Left lobe of liver (tissue), 2 donors: ENCODE measurements at places on chromosomes 4 and X.

DNA sequence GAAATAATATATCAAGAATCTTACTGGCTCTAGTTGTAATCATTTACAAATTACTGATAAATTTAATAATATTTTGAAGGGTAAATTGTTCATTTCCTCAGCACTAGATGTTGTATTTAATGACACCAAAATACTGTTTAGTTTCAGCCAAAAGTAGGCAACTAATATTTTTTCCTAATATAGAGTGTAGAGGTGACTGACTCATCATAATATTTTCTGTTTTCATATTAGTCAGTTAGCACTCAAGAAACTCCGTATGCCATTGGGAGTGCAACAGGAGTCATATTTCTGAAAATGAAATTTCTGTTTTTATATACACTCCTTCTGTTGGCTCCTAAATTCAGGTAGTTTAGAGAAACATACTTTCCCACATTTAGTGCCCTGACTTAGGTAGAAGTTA is 36.6 kb upstream of the PTPN13 start:
- no peak for DNase-seq

GRCh38 chrX:66008328-66008970 is 31.4 kb downstream of the VSIG4 start:
- DNase-seq, result no peak

- DNase-seq, result no peak
Measured at GRCh38 chr4:121307445-121308327, 73.1 kb downstream of the QRFPR start.

- no peak for DNase-seq
Measured at GRCh38 chr4:22014222-22014741, 65.7 kb upstream of the KCNIP4 start.

GRCh38 chr4:173536808-173537429 is 6.9 kb upstream of the HAND2 start:
- no peak for DNase-seq

GRCh38 chr4:77021614-77022089 is 54.1 kb downstream of the CCNI start:
- peak; percentile 49 for DNase-seq

DNA sequence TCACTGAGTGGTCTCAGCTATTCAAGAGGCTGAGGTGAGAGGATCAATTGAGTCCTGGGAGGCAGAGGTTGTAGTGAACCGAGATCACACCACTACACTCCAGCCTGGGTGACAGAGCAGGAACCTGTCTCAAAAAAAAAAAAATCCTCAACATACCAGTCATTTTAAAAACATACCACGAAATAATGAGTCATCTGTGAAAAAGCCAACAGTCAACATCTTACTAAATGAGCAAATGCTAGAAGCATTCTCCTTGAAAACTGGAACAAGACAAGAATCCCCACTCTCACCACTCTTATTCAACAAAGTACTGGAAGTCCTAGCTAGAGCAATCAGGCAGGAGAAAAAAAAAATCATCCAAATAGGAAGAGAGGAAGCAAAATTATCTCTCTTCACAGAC is 104.0 kb upstream of the ARHGEF9 start:
- DNase-seq, result no peak

DNA sequence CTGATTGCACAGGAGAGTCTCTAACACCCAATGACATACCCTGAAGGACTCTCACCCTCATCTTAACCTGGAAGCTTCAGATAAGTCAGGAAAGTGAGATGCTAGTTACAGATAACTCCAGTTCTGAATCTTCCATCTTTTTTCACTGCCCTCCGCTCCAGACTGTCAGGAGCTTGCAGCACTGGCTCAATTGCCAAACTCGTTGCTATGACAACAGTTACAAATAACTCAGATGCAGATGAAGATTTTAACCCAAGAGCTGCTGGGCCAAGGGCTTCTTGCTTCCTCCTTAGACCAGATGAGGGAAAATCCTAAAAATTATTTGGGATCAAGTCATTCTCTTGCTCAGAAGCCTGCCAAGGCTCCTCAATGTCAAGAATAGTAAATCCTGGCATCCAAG is 109.1 kb upstream of the HUWE1 start:
- no peak for DNase-seq

- DNase-seq, result peak; percentile 26
Measured at GRCh38 chr4:8910822-8911315, 39.2 kb upstream of the HMX1 start.

DNA sequence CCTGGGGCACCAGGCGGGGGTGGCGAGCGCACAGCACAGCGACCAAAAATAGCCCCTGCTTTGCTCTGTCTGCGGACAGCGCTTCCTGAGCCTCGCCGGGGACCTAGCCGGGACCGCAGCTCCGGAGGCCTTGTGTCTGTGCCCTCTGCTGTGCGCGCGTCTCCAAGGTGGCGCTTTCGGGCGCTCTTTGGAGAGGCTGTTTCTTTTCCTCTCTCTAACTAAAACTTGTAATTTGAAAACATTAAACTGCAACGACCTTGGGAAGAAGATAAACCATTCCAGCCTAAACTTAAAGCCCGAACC is 3.4 kb downstream of the ARX start:
- DNase-seq, result no peak

DNA sequence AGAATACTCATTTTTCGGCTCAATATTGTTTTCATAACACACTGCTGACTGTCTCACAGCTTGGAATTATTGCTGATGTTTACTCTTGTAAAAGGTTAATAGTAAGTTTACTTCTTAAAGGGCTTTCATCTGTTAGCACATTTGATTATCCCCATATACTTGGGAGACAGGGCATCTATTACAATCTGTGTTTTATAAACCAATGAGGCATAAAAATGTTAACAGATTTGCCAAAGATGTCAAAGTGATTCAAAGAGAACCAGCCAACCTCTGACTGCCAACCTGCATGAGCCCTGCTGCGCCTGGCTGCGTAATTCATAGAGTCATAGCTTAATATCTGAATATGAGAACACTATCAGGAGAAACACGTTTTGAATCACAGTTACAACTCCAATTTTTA is 665.6 kb downstream of the TRIML1 start:
- no peak for DNase-seq

- no peak for DNase-seq
Measured at GRCh38 chr4:175273995-175274753, 356.0 kb downstream of the ADAM29 start.

GRCh38 chr4:148692242-148692641 is 250.0 kb upstream of the NR3C2 start:
- peak; percentile 74 for DNase-seq

GRCh38 chrX:123590842-123591486 is 141.9 kb downstream of the THOC2 start:
- no peak for DNase-seq

DNA sequence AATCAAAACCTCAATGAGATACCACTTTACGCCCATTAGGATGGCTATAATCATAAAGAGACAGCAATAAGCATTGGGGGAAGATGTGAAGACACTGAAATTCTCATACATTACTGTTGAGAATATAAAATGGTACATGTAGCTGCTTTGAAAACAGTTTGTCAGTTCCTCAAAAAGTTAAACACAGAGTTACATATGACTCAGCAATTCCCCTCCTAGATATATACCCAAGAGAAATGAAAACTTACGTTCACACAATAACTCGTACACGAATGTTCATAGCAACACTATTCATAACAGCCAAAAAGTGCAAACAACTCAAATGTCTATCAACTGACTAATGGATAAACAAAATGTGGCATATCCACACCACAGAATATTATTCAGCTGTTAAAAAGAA is 36.6 kb downstream of the PHF8 start:
- no peak for DNase-seq

DNA sequence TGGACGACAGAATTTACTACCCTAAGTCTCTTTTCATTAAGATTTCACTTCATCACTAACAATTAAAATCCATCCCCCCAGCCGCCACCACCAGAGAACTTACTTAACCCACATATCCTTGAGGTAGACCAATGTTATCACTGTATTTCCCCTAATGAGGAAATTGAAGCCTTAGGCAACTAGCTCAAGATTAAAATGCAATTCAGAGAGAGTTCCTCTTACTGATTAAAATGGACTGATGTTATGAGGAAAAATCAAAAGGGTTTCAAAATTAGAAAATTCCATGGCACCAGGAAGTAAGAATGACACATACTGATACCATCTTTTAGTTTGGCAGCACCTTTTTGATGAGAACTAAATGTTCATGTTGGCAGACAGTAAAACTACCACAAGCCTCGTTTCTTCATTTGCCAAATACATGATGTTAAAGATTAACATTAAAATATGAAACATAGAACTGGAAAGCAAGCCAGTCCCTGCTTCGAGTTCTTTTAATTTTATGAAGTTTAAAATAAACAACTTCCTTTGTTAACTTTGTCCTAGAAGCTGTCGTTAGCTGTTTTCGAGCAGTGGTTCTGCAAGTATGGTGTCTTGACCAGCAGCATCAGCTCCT is 69.3 kb upstream of the CCDC160 start:
- DNase-seq, result no peak

DNA sequence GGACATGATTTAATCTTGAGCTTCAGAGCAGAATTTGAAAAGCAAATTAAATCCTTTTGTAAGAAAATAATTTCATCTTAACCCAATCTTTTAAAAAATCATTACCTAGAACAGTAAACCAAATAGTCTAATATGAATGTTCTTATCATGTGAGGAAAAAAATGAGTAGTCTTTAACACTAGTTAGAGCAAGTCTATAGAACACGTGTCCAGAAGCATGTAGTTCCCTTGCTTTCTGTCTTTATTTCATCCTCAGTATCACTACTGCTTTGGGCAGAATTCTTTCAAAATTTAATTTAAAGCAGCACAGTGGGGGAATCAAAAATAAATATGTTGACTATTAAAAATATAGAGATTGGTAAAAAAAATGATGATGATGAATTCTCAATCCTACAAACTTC is 2.1 kb downstream of the RBM47 start:
- no peak for DNase-seq

DNA sequence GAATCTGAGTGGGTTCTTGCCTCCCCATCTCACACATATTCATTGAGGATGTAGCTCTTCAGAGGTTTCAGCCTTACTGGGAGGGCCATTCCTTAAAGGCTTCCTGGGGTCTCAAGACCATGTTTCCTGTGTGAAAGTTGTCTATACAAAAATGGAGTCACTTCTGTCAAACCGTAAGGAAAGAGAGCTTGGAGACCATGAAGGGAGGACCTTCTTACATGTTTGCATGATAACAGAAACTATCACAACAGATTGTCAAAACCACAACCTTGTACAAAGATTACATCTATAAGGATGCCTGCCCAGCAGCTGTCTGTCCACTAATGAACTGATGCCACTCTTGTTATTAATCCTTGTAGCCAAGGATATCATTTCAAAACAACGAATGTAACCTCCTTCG is 139.3 kb downstream of the PDE5A start:
- no peak for DNase-seq

- no peak for DNase-seq
Measured at GRCh38 chrX:3674881-3675280, 38.6 kb downstream of the PRKX start.

DNA sequence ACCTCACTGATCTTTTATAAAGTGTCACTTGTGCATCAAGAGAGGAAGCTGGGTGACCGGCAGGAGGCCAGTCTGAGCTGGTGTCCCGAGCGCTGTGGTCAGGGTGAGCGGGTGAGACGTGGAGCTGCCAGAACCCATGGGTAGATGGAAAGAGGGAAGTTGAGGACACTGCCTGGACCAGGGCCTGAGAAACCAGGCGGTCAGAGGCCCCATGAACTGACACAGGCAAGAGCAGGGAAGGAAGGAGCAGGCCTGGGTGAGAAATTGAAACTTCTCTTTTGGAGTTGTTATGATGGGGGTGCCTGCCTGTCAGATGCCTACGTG is 192.6 kb downstream of the AFAP1 start:
- DNase-seq, result no peak

DNA sequence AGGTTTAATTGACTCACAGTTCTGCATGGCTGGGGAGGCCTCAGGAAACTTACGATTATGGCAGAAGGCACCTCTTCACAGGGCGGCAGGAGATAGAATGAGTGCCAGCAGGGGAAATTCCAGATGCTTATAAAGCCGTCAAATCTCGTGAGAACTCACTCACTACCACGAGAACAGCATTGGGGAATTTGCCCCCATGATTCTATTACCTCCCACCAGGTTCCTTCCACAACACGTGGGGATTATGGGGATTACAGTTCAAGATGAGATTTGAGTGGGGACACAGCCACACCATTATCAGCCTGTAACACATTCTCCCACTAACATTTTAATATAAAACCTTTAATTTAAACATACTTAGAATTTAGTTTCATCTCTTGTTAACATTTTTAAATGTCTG is 144.7 kb upstream of the SMIM10 start:
- no peak for DNase-seq

DNA sequence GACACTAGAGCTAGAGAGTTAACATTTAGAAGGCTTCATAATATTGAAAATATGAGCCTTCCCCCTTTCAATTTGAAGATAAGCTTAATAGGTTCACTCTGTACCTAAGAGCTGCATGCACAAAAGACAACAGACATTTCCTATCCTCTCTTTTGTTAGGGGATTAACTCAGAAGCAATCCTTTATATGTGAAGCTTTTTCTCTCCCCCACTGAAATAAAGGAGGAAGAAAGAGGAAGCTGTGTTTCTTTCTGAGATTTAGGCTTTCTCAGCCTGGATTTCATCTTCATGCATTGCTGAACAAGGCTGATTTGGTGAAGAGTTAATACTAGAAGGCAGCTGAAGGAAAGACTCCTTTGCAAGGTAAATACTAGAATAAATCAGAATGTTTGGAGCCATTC is 21.0 kb upstream of the CABS1 start:
- no peak for DNase-seq

- DNase-seq, result no peak
Measured at GRCh38 chr4:30943356-30943755, 223.2 kb downstream of the PCDH7 start.

GRCh38 chr4:99824070-99824599 is 7.5 kb downstream of the DAPP1 start:
- DNase-seq, result no peak

DNA sequence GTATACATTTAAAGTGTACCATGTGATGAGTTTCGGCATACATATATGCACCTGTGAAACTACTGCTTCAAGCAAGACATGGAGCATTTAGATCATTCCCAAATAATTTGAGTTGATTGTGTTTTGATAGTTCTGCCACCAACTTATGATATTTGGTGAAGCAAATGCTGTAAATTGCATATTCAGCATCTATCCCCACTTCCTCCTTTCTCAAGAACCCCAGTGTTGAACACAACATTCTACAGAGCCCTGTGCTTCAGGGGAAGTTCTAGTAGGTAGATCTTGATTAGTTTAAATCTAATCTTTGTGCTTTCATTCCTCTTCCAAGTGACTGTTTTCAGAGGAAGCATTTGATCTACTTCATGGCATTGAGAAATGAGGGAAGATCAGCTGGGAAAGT is 5.4 kb upstream of the SHROOM3 start:
- DNase-seq, result no peak
